Posterior vena cava (tissue), 2 donors: ENCODE measurements at places on chromosomes 16 and 17. TPM values are rescaled to one million over a fixed set of nuclear protein-coding genes. Genes with fewer than 3 reads are reported as not detected.
A peak's percentile ranks its signal among the peaks of the same experiment; 100 is the strongest.

DNA sequence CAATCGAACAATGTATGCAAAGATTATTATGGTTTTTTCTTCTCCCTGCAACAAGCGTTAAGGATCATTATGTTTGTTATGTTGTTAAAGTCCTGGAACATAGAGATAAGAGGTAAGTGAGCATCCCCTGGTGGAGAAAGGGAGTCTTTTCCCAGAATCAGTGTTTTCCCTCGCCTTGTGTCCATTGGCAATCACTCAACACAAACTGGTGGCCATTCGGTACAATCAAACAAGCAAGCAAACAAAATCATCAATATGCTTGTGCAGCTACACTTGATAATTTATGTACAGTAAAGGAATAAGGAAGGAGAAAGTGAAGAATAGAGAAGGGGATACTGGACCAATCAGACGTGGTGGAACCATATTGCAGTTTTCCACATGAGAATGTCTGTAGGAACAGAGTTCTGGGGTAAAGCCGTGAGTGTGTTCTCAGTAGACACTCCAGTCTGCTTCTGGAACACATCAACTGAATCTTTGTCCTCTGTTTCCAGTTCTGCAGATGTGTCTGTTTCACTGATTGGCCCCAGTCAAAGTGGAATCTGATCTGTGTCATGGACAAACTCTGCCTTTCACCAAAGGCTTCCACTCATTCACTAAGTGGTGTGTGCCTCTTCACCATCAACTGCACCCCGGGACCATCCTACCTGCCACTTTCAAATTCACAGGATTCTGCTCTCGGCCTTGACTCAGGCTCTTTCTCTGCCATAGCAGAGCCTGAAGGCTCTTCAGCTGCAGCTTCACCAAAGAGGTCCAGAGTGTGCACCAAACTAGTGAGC lies 169.5 kb downstream of the AHSP start:
- no peak for DNase-seq

- DNase-seq: no peak
These were observed 4.4 kb upstream of the RASL10B start for GRCh38 chr17:35726953-35727460.

STX1B gene
- total RNA-seq: 1.1 TPM

DNA sequence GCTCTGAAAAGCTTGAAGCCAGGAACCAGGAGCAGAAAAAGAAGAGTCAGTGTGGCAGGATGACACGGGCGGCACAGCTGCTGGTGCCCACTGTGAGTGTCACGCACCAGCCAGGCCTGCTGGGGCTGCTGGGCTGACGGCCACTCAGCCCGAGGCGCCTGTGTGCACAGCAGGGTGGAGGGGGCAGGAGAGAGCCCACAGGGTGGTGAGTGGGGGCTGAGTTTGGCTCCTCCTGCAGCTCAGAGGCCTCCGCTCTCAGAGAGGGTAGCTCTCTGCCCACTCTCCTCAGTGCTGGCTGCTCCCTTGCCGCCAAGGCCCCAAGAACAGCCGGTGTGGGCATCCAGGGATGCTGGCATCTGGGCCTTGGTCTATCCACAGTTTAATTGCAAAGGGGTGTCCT lies 59.6 kb downstream of the GSG1L start:
- peak; percentile 62 for DNase-seq

RND2 gene
- total RNA-seq: 1.9 TPM

- DNase-seq: no peak
These were observed 488.9 kb downstream of the CDH13 start for GRCh38 chr16:83115491-83116232.

MT1M gene
- 82.2 TPM for total RNA-seq

DNA sequence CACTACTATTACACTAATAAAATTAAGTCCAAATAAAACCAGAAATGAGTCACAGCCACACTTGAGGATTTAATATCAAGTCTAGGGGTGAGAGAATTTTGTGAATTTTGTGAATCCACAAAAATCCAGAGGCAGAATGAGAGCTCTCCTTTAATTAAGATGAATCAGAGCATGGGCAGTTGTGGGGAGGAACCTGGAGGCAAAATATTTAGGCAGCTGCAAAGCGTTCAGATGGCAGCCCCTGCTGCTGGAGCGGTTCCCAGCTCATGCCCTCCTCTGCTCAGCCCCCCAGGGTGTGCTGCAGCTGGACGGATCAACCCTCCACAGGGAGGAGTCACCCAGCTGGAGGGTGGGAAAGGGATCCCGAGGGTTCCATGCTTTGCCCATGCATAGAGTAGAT lies 43.4 kb upstream of the IRX6 start:
- no peak for DNase-seq

PPP1R27 gene
- not detected for total RNA-seq

KRT17 gene
- 5.1 TPM for total RNA-seq

DNA sequence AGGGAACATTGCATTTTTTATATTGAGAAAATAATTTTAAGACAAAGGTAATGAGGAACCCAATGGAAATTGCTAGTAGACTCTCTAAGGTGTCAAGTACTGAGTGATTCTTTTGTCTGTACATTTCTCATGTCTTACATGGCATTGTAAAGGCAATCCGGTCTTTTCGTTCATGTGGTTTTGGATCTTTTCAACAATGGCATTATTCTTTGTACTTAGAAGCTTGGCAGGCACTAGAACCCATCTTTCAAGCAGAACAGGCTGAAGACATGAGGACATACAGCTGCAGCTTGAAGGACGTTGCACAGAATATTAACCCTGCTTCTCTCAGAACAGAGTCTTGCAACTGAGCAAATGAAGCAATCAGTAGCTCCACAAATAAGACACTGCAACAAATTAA lies 231.5 kb upstream of the ZFHX3 start:
- no peak for DNase-seq

GRCh38 chr16:77551357-77551756 lies 116.5 kb upstream of the ADAMTS18 start:
- no peak for DNase-seq

GRCh38 chr16:88782454-88783390 lies 2.3 kb downstream of the PIEZO1 start:
- DNase-seq: no peak

GRCh38 chr17:9521062-9521461 lies 54.6 kb downstream of the STX8 start:
- no peak for DNase-seq

DNA sequence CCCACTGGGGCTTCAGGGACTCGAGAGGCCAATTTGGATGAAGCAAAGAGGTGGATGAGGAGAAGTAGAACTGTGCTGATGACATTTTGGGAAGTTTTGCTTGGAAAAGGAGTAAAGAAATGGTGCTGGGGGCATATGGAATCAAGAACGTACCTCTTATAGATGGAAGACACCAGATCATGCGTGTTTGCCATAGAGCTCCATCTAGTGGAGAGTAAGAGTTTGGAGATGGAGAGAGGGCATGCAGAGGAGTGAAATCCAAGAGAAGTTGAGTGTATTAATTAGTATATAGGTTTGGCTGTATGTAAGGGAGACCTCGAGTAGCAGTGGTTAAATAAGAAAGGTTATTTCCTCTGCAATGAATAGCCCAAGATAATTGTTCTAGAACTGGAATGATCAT lies 56.0 kb downstream of the SHISA6 start:
- DNase-seq: no peak

DNA sequence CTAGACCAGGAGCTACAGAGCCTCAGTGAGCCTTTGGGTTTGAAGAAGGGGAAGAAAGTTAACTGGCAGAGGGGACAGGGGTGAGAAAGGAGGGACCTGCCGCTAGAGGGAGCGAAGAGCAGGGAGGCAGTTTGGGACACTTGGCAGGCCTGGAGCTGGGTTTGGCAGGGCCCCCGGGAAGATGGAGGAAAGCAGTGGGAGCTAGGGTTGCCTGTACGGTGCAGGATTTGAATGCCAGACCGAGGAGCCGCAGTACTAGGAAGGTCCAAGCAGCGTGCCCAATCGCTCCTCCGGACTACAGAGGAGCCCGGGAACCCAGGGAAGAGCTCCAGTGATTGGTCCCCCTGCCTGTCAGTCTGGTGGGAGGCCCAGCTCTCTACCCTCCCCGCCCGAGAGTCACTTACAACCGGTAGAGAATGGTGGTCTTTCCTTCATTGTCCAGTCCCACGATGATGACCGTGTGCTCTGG lies 1.3 kb downstream of the ARL5C start:
- DNase-seq: peak; percentile 96

DNA sequence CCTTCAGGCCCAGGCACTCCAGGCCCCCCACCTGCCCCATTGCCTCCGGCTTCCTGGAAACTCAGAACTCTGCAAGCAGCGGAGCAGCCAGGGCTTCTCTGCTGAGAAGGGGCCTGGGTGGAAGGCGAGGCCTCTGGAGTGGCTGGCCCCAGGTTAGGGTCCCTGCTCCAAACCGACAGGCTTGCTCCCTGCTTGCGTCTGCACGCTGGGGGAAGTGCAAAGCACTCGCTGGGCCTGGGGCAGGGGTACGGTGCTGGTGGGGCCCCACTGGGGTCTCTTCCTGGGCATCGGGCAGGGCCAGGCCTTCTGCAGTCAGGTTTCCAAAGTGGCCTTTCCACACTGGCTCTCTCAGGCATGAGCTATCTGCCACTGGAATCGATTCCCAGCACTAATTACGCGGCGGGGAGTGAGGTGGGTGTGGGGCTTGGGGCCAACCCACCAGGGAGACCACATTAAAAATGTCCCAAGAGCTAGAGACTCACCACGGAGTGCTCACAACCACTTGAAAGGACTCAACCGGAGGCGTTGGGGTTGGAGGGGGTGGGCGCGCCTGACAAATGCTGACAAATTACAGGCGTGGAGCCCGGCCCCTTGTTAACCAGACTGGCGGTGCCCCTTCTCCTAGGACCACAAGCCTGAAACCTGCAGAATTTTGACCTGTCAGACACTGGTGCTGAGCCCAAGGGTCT lies 17.9 kb downstream of the FAM83G start:
- DNase-seq: no peak

HOXB2 gene
- 22.3 TPM for total RNA-seq

DNA sequence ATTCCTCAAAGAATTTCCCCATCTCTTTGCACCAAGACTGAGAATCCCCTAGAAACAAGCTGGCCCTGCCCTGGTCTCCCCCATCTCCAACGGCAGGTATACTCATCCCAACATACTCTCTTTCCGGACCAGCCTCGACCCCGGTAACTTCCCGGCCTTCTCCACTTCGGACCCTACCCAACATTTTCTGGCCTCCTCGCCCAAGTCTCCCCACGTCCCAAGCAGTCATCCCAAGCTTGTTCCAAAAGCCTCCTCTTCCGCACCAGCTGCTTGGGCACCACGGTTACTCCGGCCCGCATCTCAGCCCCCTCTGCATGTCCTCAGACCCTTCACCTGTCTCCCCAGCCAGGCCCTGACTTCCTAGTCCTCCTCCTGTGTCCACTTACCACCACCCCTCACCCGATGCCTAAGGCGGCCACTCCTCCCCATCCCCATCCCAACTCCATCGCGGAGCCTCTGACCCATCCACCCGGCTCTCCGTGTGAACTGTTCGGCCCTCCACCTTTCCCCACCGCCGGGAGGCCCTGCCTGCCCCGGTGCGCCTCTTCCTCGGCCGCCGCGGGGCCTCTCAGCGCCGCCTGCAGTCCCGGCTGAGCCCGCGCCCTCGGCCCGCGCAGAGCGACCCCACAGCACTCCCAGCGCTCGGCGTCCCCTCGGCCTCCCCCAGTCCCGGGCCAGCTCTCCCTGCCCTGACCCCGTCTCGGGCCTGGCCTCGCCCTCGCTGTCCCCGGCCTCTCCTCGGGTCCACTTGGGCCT lies 994 bp downstream of the PITPNA start:
- no peak for DNase-seq

GRCh38 chr17:7632492-7632894 lies 2.6 kb downstream of the SHBG start:
- no peak for DNase-seq

DNA sequence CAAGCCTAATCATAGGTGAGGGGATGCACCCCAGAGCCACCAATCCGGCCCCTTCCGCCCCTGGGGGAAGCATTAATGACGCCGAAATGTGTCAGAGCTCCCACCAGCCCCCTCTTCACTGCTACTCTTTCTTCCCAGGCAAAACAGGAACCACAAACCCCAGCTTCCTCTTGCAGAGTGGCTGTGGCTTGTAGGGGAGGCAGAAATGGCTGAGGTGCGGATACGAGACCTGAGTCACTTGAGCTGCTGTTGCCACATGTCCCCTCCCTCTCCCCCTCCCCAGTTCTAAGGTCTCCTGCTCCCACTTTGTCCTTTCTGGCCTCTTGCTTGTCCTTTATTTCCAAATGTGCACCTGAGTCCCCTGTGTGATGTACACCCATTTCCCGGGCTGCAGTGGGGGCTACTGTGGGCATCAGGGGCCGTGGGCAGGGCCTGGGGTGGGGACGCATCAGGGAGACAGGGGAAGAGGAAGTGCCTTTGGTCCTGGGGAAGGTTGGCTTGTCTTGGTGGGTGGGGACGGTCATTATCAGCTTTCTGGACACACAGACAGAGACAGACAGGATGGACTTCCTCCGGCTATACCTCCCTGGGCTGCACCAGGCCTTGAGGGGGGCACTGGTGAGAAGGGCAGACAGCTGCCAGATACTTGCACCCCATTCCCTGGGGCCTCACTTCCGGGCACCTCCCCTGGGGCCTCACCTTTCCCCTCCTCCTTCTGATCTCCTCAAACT lies at the start of gene APOBR:
Gene APOBR (plus strand): TSS at position 523 of the 731 bp plus-strand sequence. CDS start 39 bp downstream, at position 562.
- DNase-seq: peak; percentile 85
